ENCODE measurements at places on chromosomes 12 and 14. TPM values are rescaled to one million over a fixed set of nuclear protein-coding genes. Genes with fewer than 3 reads are reported as not detected.

Gene OR6C2
- total RNA-seq = not detected

Gene SMIM41
- 4.3 TPM for total RNA-seq

Gene PTPN21
- total RNA-seq = 47.6 TPM

Gene KRT3
- total RNA-seq = not detected

Gene ATF7IP
- total RNA-seq = 76.9 TPM

Gene GPX2
- total RNA-seq = not detected

Gene RERG
- 9.0 TPM for total RNA-seq

GRCh38 chr14:86179980-86180379, 650.0 kb downstream of the FLRT2 start:
- DNase-seq = no peak

DNA sequence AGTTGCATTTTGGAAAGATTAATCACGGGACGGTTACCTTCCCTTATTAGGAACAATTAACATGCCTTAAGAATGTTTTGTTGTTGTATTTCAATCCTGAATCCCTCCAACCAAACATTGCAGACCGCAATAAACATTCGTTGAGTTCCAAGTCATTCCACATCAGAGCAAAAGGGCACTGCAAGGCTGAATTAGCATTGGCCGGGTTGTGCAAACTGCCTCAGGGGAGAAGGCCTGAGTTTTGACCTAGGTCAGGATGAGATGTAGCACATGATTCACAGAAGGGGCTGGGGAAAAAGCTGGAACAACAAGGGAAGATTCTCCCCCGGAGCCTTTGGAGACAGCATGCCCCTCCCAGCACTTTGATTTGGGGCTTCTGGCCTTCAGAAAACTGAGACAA, 82.1 kb upstream of the BDKRB2 start:
- DNase-seq = no peak

GRCh38 chr12:75863533-75863932, 168.0 kb downstream of the PHLDA1 start:
- no peak for DNase-seq

DNA sequence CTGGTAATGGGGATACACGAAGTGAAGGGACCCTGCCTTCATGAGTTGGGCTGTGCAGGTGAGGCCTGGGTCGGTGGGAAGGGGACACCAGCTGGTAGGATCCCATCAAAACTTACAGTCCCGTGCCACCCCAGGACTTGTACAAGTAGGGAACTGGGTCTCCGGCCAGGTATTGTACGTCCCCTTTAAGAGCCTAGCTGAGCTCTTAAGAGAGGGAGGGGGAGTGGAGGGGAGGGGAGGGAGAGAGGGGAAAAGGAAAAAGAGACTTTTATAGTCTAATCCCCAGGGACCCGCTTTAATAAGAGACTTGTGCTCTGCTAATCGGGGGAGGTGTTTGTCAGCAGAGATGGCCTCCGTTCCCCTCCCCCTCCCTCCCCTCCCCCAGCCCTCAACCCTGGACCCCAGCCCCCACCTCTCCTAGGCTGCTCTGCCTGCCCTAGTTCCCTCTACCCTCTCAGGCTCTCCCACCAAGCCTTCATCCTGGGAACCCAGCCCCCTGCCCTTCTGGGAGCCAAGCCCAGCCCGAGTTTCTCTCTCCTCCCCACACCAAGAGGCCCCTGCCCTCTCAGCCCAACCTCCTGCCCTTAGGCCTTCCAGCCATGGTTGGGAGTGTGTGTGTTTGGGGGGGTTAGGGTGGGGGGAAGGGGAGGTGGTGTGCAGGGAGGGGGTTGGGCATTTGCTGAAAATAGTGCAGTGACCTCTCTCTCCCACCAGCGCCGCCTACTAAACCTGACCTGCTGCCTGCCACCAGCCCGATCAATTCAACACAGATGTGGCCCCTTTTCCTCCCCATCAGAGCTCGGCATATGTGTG, 2.6 kb downstream of the GDF11 start:
- no peak for DNase-seq

DNA sequence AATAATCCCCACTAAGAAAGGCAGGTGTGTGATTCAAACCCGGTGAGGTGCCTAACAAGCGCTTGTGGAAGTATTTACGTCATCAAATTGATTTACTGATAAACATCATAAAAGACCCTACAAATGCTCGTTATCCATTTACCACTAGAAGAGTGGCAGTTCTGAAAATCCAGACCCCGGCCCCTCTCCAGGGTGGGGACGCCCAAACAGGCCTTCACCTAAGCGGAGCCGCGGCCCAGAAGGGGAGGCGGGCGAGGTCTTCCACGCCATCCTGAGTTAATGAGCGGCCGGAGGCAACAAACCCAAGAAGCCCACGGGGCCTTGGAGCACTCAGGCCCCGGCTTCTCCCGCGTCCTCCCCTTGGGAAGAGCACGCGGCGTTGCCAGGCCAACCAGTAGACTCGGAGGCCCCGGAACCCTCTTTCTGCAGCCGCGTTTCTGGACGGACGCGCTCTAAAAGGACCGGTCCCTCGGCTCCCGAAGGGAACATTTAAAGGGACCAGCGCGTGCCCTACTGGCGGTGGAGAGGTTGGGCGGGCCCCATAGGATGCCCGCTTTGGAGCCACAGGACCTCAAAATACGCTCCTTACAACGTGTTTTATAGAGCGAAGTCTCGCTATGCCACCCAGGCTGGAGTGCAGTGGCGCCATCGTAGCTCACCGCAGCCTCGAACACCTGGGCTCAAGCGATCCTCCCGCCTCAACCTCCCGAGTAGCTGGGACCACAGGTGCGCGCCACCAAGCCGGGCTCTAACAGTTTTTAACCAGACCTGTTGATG, 3.5 kb downstream of the PTPN21 start:
- DNase-seq = peak; percentile 81

DNA sequence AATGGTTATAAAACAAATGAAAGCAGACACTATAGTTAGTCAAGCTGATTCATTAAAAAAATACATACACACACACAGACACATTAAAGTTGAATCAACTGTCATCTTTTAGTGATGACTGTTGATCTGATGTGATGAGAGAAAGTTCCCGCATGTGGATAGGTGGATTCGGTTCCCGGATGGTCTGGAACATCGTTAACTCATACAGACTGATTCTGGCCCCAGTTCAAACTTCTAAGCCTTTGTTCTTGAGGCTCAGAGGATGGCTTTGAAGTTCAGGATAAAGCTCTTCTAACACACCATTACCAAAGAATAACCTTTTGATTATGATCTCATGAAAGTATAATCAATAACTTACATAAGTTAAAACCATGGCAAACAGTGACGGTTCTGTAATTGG, 27.5 kb downstream of the WIF1 start:
- DNase-seq = no peak

DNA sequence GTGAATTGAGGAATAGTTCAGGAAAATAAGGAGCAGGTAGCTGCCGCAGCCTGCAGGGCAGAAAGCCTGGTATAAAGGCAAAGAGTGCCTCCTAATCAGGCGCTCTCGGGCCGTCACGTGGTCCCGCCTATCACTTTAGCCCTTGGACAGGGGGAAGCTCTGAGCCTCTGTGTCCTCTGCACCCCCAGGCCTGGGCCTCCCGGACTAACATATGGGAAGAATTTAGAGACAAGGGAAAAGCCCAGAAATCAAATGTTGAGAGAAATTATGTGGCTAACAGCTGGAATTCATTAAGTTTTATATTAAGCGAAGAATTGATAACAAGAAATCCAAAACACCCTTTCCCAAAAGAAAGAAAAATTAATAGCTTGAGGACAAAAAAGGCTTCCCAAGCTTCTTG, 417.7 kb downstream of the ATP23 start:
- DNase-seq = no peak

DNA sequence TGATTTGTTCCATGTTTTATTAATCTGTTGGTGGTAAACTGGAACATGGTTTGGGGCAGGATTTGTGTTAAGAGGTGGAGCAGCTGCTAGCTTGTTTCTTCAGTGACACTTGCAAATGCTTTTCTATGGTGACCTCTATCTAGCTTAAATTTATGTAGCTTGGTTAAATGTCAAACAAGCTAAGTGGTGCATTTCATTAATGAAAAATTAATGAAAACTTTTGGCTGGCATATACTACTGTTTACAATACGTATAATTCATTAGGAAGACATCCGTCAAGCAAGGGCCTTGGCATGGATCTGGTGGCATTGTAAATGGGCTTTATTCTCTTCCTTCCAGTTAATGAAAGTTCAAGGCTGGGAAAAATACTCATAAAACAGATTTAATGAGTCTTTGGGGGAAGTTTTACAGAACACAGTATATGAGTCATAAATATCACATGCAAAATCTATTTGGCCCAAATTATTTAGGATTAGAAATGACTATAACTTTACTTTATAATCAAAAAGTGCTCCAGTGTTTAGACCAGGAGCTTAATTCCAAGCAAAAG, 807.7 kb upstream of the SEL1L start:
- DNase-seq = no peak

DNA sequence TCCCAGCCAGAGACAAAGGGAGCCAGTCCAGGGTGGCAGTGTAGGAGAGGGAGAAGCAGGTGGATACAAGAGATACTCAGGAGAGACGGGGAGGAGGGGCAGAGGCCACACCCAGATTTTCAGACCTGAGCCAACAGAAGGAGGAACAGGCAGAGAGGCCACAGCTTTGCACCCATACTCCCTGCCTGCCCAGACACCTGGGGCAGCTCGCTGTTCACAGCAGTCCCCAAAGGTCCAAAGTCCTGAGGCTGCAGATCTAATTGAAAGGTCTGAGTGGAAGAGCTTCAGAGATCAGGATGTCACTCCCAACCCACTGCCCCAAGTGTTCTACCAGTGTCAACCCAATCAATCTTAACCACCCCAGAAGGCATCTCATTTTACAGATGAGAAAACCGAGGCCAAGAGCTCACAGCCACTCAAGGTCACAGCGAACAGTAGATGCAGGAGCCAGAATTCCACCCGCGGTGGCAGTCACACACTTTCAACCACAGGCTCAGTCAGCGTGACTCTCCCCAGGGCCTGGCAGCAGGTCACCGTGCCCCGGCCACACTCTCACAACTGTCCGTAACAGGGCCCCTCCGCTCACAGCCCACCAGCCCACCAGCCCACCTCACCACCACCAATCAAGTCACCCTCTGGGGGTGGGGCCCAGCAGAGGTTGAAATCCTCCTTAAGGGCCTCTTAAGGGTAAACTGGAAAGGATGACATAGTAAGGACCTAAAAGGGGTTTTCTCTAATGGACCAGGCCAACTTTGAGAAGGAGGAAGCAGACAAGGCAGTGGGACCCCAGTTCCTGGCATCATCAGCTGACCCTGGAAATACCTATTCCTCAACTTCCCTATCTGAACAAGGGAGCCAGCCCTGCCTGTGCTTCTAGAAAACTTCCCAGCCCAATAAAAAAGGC, 33.3 kb downstream of the ACTN1 start:
- DNase-seq = no peak

GRCh38 chr14:99925471-99925870, 132.3 kb downstream of the EML1 start:
- DNase-seq = no peak

DNA sequence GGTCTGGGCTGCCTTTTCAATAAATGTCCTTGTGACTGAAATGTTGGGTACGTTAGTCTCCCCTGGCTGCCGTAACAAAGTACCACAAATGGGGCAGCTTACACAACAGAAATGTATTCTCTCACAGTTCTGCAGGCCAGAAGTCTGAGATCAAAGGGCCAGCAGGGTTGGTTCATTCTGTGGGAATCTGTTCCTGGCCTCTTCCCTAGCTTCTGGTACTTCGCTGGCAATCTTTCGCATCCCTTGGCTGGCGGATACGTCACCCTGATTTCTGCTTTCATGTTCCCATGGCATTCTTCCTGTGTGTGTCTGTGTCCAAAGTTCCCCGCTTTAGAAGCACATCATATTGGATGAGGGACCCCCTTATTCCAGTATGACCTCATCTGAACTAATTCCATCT, 95.8 kb upstream of the NCOR2 start:
- no peak for DNase-seq

DNA sequence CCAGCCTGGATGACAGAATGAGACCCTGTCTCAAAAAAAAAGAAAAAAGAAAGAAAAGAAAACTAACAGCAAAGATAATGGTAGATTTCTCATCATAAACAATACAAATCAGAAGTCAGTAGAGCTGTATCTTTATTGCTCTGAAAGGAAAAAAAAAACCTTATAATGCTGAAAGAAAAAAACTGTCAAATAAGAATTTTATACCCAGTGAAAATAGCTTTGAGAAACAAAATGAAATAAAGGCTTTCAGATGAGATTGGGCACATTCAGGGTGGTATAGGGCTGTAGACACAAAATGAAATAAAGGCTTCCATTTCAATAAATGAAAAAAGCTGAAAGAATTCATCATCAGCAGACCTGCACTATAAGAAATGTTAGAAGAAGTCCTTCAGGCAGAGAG, 105.0 kb upstream of the FOXN3 start:
- no peak for DNase-seq

- no peak for DNase-seq
Measured at GRCh38 chr12:25557830-25558436, 4.8 kb upstream of the LMNTD1 start.

- DNase-seq = peak; percentile 25
Measured at GRCh38 chr14:99245564-99246511, 26.2 kb downstream of the BCL11B start.

DNA sequence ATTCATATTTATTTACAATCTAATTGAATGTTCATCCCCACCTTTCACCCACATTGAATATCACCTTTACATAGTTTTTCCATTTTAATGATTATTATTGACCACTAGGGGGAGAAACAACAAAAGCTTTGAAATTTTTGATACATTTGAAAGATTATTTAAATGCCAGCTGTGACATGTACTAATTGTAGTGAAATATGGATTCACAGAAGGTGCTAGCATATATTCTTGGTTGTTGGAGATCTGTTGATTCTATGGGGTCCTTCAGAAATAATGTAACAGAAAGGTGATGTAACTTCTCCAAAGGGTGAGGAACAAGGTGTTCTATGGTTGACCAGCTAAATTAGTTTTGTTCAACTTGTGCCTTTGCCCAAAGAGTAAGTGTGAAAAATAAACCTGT, 22.4 kb upstream of the GPR33 start:
- DNase-seq = no peak

DNA sequence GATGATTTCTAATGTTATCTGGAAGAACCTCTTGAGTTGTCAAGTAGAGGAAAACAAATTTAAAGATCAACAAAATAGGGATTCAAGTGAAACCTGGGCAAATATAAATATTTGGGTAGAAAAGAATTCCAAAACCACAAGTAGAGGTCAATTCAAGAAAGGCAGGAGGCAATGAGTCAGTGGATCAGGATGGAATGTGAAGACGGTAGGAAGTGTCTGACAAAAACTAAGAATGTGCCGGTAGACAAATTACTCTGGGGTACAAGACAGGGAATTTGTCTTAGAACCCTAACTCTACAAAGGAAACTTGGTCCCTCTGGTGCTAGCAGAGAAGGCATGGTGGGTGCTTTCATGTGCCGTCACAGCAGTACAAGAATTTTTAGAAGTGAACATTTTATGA, 13.6 kb downstream of the ABCD2 start:
- DNase-seq = no peak

All from lower lobe of right lung (tissue), 2 donors.